ENCODE measurements at places on chromosomes 5 and 9.

- DNase-seq = no peak
Observed at GRCh38 chr9:70962761-70963440, 158.5 kb downstream of the TRPM3 start.

GRCh38 chr9:24545285-24545684, 412 bp downstream of the IZUMO3 start:
- DNase-seq = no peak

DNA sequence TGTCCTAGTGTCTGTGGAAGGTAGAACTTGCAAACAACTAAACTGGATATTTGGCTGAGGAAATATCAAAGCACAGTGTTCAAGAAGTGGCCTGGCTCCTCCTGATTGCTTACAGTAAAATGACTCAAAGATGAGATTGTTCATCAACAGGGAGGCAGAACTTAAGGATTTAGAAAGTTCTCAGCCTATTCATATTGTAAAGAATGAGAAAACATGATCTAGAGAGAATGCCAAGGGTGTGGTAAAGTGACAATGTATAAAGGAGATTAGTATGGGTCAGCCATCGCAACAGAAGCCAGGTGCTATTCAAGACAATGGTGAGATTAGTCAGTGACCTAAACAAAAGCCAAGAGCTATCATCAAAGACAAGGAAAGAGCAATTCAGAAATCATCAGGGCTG, 372.3 kb downstream of the SPOCK1 start:
- no peak for DNase-seq

GRCh38 chr5:149652697-149653096, 71.4 kb downstream of the ARHGEF37 start:
- no peak for DNase-seq

- no peak for DNase-seq
Observed at GRCh38 chr5:127824126-127824525, 120.9 kb downstream of the CCDC192 start.

DNA sequence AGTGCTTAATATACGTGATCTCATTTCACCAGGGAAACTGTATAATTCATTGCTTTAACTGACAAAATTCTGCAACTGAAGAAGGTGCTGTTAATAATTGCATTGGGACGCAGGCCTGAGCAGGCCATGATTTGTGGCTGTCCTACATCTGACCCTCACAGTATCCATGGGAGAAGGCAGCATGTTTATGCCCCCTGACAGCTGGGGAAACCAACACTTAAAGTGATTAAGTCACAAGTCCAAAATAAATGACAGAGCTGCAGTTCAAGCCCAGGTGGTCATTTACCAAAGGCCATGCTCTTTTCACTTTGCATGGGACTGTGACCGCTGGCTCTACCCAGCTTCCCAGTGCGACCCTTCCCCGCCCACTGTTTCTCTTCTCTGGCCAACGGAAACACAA, 30.5 kb upstream of the KCNMB1 start:
- DNase-seq = no peak

- no peak for DNase-seq
Observed at GRCh38 chr5:153784277-153784676, 254.4 kb downstream of the FAM114A2 start.

GRCh38 chr5:39428640-39429039, 3.9 kb upstream of the DAB2 start:
- DNase-seq = no peak

Data from stimulated activated CD4-positive, alpha-beta T cell treated with anti-CD3 and anti-CD28 coated beads, Interleukin-2, amount 100 ng/mL, for 24 hours (primary cell).